ENCODE measurements at places on chromosomes 11 and 22.

DNA sequence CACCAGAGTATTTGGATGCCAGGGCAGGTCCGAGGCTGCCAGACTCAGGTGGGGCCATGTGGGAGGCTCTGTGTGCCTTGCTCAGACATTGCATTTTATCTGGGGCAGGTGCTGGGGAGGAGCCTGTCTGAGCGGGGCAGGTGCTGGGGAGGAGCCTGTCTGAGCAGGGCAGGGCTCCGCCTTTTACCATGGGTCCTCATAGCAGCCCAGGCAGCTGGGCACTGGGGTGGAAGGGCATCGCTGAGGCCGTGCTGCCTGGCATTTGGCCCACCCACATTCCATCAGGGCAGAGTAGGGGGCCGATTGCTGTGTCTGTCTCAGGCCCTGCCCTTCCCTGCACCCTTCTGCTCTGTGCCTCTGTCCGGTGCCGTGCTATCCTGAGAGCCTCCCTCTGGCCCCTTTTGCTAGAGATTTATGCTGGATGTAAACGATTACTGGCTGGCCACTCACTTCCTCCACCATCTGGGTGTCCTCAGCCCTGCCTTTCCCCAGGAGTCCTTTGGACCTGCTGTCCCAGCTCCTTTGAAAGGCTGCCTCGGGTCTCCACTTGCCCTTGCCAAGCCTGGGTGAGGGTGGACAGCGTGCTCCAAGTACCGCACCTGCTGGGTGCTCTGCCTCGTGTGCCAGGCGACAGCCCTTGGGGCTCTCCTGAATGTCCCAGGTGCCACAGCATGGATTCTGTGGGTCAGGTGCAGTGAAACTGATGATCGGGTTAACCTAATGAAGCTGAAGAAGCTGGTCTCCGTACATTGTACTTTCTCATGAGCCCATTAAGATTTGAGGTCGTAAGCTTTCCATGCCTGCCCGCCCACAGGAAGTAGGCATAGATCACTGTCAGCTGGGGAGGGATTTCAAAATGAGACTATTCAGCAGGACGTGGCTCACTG is 281.6 kb downstream of the TBC1D22A start:
- no peak overlapping the region for H3K27ac ChIP-seq
- no peaks in the 10 kb centered on the region for H3K36me3 ChIP-seq
- H3K4me3 ChIP-seq: no peak overlapping the region
- no peak for DNase-seq

DNA sequence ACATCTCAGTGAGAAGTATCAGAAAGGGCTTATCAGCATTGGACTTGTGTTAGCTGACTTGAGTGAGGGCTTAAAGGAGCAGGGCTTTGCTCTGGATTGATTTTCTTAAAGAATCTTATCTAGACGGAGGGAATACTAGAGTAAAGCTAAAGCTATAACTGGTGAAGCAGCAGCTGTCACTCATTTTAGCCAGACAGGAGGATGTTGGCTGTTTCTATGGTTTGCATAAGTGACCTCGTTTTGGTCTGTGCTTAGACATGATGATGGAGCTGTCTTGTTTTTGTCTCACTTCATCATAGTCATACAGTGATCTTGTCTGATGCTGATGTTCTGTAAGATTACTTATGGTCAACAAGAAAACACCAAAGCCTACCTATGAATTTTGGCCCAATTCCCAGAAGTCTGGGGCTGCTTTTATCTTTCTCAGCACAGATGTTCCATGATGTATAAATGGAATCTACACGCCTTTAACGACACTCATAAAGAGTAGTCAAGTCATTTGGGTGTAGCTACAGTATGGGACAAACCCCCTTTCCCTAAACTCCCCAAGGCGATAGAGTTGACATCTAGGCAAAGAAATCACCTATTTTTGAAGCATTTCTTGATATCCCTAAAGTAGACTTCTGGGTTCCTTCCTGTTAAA is 77.5 kb upstream of the UCP3 start:
- no peak overlapping the region for H3K27ac ChIP-seq
- H3K4me1 ChIP-seq: no peaks in the 10 kb centered on the region
- no peaks in the 10 kb centered on the region for H3K36me3 ChIP-seq
- no peaks in the 10 kb centered on the region for H3K27me3 ChIP-seq
- H3K4me3 ChIP-seq: no peak overlapping the region

GRCh38 chr22:25051073-25051472 is 98.6 kb downstream of the KIAA1671 start:
- no peaks in the 10 kb centered on the region for H3K4me1 ChIP-seq
- H3K36me3 ChIP-seq: no peaks in the 10 kb centered on the region
- H3K27me3 ChIP-seq: no peaks in the 10 kb centered on the region
- H3K27ac ChIP-seq: no peak overlapping the region

GRCh38 chr11:36019005-36019596 is 75.2 kb downstream of the LDLRAD3 start:
- no peak for DNase-seq
- no peaks in the 10 kb centered on the region for H3K4me1 ChIP-seq
- no peaks in the 10 kb centered on the region for H3K36me3 ChIP-seq
- H3K27me3 ChIP-seq: no peaks in the 10 kb centered on the region

DNA sequence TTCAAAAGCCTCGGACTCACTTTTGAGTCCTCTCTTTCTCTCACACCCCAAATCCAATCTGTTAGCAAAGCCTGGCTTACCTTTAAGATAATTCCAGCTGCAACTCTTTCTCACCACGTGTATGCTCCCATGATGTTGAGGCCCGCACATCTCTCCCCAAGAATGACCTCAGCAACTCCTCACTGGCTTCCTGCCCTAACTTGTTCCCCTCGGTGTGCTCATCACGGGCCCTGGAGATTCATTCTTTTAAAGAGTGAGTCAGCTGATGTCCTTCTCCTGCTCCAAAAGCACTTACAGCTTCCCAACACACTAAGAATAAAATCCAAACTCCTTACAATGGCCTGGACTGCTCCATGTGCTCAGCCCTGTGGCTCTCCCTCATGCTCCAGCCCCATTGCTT is 1041.3 kb downstream of the OPCML start:
- H3K36me3 ChIP-seq: no peaks in the 10 kb centered on the region
- no peak overlapping the region for H3K4me3 ChIP-seq
- no peaks in the 10 kb centered on the region for H3K27me3 ChIP-seq
- no peaks in the 10 kb centered on the region for H3K4me1 ChIP-seq

GRCh38 chr11:66454247-66454646 is 12.5 kb upstream of the PELI3 start:
- no peak for DNase-seq
- 0 out of 2 replicates have a peak, but pooled peaks cover 3% of the 10 kb centered on the region for H3K4me1 ChIP-seq
- no peak overlapping the region for H3K27ac ChIP-seq
- peaks cover 45% of the 10 kb centered on the region for H3K27me3 ChIP-seq
- H3K36me3 ChIP-seq: no peaks in the 10 kb centered on the region
- no peak overlapping the region for H3K4me3 ChIP-seq

- no peak for DNase-seq
- no peaks in the 10 kb centered on the region for H3K36me3 ChIP-seq
- no peak overlapping the region for H3K27ac ChIP-seq
- no peaks in the 10 kb centered on the region for H3K4me1 ChIP-seq
These were observed 2.7 kb upstream of the CLMP start for GRCh38 chr11:123197711-123198110.

DNA sequence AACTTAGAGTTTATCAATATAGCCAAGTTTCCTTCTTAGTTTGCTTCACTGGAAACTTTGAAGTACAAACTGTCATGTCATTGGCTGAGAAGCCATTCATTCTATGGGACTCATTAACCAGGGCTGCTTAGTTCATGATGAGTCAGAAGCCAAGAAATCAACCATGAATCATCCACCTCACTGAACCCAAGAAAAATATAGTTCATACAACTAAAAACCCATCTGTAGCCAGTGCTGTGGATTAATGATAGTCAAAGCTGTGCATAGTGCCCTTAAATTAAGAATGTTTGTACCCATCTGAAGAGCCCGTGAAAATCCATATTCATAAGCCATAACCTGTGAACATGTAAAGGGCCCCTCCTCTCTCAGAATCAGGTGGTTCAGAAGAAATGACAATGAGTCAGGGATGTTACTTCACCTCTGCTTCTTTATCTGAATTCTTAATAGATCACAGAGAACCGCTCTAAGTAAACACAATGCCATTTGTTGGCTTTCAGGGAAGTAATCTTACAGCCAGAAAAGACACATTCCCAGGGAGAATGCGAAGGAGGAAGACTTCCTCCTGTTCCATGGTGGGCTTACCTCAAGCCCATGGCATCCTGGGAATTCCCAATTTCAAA is 25.4 kb downstream of the MMP20 start:
- H3K4me1 ChIP-seq: no peaks in the 10 kb centered on the region
- no peaks in the 10 kb centered on the region for H3K27me3 ChIP-seq
- H3K27ac ChIP-seq: no peak overlapping the region
- no peak for DNase-seq
- no peaks in the 10 kb centered on the region for H3K36me3 ChIP-seq
- H3K4me3 ChIP-seq: no peak overlapping the region

DNA sequence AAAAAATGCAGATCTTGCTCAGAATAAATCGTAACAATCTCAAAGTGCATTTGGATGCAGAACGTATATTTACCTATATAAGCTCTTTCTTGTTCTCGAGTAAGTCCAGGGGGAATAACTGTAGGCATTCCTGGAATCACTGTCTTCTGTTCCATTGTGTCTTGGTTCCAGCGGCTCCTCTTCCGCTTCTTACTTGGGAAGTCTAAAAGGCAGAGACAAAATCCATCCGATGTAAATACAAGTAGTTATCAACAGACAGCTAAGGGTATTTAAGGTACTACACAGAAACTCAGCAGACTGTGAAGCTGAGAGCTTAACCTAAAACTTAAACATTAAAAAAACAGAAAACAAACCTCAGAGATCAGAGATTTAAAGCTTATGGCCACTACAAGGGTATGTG is 1.9 kb downstream of the SF1 start:
- peaks cover 23% of the 10 kb centered on the region for H3K36me3 ChIP-seq
- H3K4me1 ChIP-seq: peaks cover 39% of the 10 kb centered on the region
- no peaks in the 10 kb centered on the region for H3K27me3 ChIP-seq
- H3K27ac ChIP-seq: no peak overlapping the region
- peak overlapping the region; percentile 97 for H3K4me3 ChIP-seq

- H3K36me3 ChIP-seq: no peaks in the 10 kb centered on the region
- H3K4me1 ChIP-seq: no peaks in the 10 kb centered on the region
- no peak overlapping the region for H3K27ac ChIP-seq
These were observed 473.8 kb upstream of the API5 start for GRCh38 chr11:42837994-42838393.

DNA sequence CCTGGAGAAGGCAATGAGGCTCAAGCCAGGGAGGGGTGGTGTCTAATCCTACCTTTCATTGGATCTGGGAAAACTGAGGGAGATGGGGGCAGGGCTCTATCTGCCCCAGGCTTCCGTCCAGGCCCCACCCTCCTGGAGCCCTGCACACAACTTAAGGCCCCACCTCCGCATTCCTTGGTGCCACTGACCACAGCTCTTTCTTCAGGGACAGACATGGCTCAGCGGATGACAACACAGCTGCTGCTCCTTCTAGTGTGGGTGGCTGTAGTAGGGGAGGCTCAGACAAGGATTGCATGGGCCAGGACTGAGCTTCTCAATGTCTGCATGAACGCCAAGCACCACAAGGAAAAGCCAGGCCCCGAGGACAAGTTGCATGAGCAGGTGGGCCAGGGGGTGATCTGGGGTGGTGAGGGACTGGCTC is at the start of gene FOLR1:
Gene FOLR1, plus strand, starts transcription at position 180 of the 421 bp plus-strand sequence. Its CDS starts 34 bp downstream, at position 214.
- H3K36me3 ChIP-seq: no peaks in the 10 kb centered on the region
- H3K4me1 ChIP-seq: no peaks in the 10 kb centered on the region
- no peak within 1 kb of the TSS for H3K27ac ChIP-seq
- no peak for DNase-seq

DNA sequence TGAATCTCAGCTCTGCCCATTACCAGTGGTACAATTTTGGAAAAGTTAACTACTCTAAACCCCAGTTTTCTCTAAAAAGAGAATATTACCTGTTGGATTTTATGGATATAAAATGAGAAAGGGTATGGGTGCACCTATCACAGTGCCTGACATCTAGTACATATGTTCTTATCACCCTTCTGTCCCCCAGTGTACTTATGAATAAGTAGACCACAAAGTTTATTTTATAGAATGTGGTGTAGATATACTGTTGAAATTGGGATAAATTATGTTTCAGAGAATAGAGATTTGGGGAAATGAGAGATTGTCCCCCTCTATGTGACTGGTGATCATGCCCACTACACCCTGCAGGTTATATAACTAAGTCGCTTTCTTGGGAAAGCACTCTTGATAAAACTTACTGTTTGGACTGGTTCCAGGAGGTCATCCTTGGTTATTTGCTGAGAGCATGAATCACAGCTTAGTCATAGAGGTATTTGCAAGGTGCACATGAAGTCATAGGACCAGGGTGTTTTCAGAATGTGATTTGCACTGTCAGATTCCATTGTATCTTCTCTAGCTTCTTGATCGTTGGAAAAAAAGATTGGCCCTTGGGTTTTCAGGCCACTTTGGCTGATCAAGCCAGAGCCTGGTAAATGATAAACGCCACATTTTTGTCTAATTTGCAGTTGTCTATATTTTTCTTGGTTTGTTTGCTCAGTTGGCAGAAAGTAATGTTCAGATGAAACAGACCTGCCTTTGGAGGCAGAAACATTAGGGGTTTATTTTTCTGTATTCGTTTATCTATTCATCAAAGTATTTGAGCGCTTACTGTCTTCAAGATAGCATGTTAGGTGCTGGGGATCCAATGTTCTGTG is 21.3 kb downstream of the STX3 start:
- no peak overlapping the region for H3K4me3 ChIP-seq
- no peaks in the 10 kb centered on the region for H3K27me3 ChIP-seq
- H3K36me3 ChIP-seq: no peaks in the 10 kb centered on the region
- H3K4me1 ChIP-seq: no peaks in the 10 kb centered on the region

GRCh38 chr22:43844560-43845545 is 17.5 kb downstream of the SULT4A1 start:
- no peak for DNase-seq
- no peaks in the 10 kb centered on the region for H3K4me1 ChIP-seq
- no peak overlapping the region for H3K4me3 ChIP-seq
- no peak overlapping the region for H3K27ac ChIP-seq
- H3K36me3 ChIP-seq: no peaks in the 10 kb centered on the region
